ENCODE measurements at places on chromosomes 3 and 15.

DNA sequence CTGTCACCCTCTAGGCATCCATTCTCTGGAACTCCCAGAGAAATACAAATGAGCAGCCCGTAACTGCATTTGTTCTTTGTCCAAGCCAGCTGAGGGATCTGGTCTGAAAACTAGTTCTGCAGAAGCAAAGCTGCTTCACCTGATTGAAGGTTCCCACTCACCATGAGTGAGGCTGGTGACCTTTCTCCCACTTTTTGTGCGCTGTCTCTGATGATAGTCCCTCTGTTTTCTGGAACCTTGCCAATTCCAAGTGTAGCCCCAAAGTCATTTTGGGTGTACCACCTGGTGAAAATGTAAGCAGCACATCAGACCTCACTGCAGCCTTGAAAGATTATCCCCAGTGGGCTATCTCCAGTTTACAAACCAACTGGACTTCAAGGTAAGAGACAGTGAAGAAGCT, 39.4 kb upstream of the BFSP2 start:
- DNase-seq, result no peak

DNA sequence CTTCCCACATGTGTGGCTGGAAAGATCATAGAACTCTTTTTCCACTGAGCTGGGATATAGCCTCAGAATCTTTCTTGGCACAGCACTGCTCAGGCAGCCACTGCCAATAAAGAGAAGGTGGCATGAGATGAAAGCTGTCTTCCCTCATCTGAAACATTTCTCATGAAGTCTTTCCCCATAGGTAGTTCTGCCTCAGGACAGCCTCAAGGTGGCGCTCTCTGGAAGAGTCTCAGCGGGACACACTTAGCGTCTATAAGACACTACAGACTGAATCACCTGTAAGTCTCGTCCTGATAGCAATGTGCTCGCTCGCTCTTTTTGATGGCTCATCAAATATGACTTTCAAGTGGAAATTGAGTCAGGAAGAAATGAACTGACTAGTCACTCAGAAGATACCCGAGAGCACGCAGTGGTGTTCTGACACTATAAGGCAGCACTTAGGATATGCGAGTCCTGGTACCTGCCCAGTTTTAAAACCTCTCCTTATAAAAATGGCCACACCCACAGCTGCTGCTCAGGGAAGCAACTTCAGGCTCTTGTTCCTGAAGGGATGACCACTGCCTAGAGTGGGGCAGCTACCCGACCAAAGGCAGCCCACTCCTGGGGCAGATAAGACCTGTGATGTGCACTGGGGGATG, 269.5 kb downstream of the SUCLG2 start:
- peak; percentile 64 for DNase-seq

DNA sequence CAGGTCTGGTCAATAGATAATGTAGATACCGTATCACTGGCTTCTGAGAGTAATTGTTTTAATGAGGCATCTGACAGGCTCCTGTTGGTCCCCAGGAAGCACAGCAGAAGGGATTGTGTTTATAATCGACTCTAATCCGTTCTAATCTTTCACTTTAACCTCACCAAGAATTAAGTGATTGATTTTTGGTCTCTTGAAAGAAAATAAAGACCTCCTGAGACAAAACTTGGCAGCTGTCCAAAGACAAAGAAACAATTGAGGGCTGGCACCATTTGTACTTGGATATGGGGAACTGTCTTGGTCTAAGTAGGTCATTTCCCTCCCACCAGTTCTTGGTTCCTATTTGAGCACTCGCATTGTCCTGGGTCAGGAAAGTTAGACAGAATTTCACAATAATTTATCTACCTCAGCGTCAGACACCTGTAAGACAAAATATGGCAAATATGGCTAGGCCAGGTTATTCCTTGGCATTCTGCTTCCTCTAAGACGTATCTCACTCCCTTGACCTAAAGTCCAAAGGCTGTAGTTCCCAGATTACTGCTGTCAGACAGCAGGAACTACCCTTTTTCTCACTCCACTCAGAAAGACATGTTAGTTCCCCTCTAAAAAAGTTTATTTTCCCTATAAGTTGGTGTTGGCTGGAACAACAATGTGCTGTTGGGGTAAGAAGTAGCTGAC, 22.7 kb upstream of the CD96 start:
- no peak for DNase-seq

- no peak for DNase-seq
These were observed 7.0 kb downstream of the CEP152 start for GRCh38 chr15:48803877-48804276.

Data from muscle of leg (tissue), 16 donors.